B cell (primary cell): ENCODE measurements at places on chromosomes 6 and 20. TPM values are rescaled to one million over a fixed set of nuclear protein-coding genes. Genes with fewer than 3 reads are reported as not detected.

Gene ZBP1
- polyA plus RNA-seq, result 69.2 and 96.2 TPM in 2 replicates

Gene ELOVL4
- polyA plus RNA-seq, result not detected in 2 replicates

Gene C20orf144
- polyA plus RNA-seq, result 0.14 and 0.27 TPM in 2 replicates

Gene HCK
- 23.4 and 33.3 TPM in 2 replicates for polyA plus RNA-seq

Gene HEY2
- polyA plus RNA-seq, result 0.12 and 0.23 TPM in 2 replicates

Gene RSPO4
- polyA plus RNA-seq, result 0.04 and 0.07 TPM in 2 replicates

Gene ELOVL2
- not detected in 2 replicates for polyA plus RNA-seq

Gene RBPJL
- not detected in 2 replicates for polyA plus RNA-seq

Gene FOXA2
- polyA plus RNA-seq, result not detected in 2 replicates

Gene PPP1R3G
- 0.04 and 0.09 TPM in 2 replicates for polyA plus RNA-seq

Gene BPIFB4
- not detected in 2 replicates for polyA plus RNA-seq

Gene ARMH2
- 0.43 and 0.71 TPM in 2 replicates for polyA plus RNA-seq

Gene BACH2
- 41.1 and 64.8 TPM in 2 replicates for polyA plus RNA-seq

Gene SIGLEC1
- polyA plus RNA-seq, result 0.06 and 0.13 TPM in 2 replicates

Gene PDYN
- polyA plus RNA-seq, result not detected in 2 replicates

Gene SIRPD
- not detected in 2 replicates for polyA plus RNA-seq

Gene TMX4
- 5.8 and 6.7 TPM in 2 replicates for polyA plus RNA-seq

Gene C6orf15
- polyA plus RNA-seq, result not detected in 2 replicates

Gene LGSN
- 0.17 TPM in 1 of 2 replicates, not detected in the other for polyA plus RNA-seq

Gene KIF13A
- 2.1 and 3.1 TPM in 2 replicates for polyA plus RNA-seq

Gene EIF6
- 54.2 and 74.1 TPM in 2 replicates for polyA plus RNA-seq

Gene FHL5
- polyA plus RNA-seq, result not detected in 2 replicates

Gene CGA
- polyA plus RNA-seq, result not detected in 2 replicates
